Activated CD4-positive, alpha-beta T cell treated with anti-CD3 and anti-CD28 coated beads for 36 hours (primary cell): ENCODE measurements at places on chromosomes 5 and 9. TPM values are rescaled to one million over a fixed set of nuclear protein-coding genes. Genes with fewer than 3 reads are reported as not detected.

- DNase-seq, result peak; percentile 46
Observed at GRCh38 chr5:157518963-157519362, 56.6 kb downstream of the ADAM19 start.

GRCh38 chr5:15105799-15106393 lies 234.3 kb upstream of the ANKH start:
- peak; percentile 59 for DNase-seq

DNA sequence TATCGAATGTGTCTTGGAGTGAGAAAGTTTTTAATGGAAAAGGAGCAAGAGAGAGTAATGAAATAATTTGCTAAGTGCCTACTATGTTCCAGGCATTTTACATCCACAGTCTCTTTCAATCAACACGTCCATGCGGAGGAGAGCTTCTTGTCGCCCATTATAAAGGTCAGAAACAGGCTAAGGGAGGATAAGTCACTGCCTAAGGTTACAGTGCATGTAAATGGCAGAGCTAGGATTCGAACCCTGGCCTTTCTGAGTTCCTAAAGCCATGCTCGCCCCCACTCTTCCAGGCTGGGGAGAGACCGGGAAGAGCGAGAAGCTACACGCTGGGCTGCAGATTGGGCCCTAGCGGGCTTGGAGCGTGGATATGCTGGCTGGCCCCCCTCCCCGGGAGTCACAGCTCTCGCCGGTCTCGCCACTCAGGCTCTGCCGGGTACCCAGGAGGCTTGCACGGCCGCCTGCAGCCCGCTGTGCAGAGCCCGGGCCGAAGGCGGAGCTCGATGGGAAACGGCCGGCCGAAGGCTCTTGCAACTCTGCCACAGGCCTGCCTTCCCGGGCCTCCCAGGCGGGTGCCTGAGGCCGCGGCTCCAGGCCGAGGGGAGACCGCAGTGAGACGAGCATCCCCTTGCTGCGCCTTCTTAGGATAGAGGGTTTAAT lies 775 bp upstream of the LHX2 start:
- DNase-seq, result peak; percentile 36

GRCh38 chr5:26470439-26470838 lies 567.9 kb downstream of the CDH9 start:
- DNase-seq, result no peak

- no peak for DNase-seq
Observed at GRCh38 chr9:86788456-86788855, 158.8 kb downstream of the GAS1 start.

DNA sequence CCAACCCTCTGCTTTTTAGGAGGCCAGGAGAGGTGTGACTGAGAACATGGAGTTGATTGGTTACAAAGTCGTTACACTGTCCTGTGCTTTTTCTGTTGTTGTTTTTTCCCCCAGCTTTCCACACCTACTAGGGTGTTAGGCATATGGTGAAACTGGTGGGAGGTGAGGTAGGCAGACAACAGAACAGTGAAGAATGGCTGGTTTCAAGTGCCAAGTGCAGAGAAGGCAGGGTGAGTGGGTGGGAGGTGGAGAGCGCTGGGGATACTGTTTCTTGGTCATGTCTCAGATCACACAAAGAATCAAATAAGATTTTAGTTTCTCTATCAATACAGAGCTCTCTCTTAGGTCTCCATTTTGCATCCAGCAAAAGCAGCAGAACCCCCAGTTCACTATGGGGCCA lies 2.2 kb upstream of the SPTAN1 start:
- DNase-seq, result peak; percentile 77

DNA sequence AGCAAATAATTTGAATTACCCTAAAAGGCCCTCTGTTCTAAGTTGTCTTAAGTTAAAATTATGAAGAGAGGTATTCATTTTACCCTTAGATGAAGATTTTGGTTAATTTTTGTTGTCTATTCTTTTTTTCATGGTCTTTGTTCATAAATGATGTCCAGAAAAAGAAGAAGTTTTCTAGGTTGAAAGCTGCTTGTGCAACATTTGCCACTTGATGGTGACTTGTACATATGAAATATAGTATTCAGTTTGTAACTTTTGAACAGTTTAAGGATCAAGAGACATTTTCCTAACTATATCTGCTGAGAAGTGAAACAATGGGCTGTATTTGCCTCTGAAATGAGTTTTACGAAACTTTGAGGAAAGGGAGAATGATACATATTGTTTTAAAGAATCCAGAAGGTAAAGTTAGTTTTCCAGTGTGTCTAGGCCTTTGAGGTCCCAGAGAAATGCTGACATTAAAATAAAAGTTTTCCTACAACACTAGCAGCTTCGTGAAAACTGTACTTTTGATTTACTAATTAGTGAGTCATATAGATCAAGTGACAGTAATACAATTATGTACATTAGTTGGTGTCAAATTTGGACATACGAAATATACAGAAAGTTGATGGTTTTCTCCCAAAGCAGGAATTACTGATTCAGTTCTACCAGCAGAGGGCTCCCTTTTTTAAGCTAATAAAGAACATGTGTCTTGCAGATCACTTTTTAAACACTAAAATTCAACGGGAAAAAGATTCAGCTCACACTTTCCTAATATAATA lies 70.5 kb downstream of the PIK3R1 start:
- no peak for DNase-seq

- peak; percentile 54 for DNase-seq
Observed at GRCh38 chr9:94554439-94555331, at the start of gene PCAT7. PCAT7 (plus strand) TSS chr9:94555083.

DNA sequence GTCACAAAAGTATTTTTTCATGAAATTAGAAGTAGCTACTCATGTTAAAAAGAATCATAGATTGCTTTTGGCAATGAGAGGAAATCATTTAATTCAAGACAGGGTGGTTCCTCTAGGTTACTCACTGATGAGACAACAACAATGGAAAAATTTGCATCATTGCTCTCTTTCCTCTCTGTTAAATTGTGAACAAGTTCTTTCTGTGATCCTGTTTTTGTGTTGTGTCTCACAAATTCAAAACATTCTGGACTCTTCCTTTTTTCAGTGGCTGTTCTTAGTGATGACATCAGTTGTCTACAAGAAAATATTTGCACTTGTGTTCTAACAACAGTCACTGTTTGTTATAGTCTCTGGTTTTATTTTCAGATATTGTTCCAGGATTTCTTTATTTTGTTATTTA lies 95.3 kb downstream of the XRCC4 start:
- no peak for DNase-seq

- DNase-seq, result no peak
Observed at GRCh38 chr9:25602400-25603044, 75.7 kb downstream of the TUSC1 start.

GRCh38 chr5:108629779-108630528 lies 117.7 kb upstream of the FER start:
- DNase-seq, result no peak

GRCh38 chr9:78292026-78292425 lies 4.9 kb upstream of the PSAT1 start:
- no peak for DNase-seq

GRCh38 chr9:105414947-105415661 lies 32.7 kb upstream of the FSD1L start:
- peak; percentile 70 for DNase-seq

- DNase-seq, result no peak
Observed at GRCh38 chr9:113720495-113720894, 155.6 kb upstream of the ZNF618 start.

DNA sequence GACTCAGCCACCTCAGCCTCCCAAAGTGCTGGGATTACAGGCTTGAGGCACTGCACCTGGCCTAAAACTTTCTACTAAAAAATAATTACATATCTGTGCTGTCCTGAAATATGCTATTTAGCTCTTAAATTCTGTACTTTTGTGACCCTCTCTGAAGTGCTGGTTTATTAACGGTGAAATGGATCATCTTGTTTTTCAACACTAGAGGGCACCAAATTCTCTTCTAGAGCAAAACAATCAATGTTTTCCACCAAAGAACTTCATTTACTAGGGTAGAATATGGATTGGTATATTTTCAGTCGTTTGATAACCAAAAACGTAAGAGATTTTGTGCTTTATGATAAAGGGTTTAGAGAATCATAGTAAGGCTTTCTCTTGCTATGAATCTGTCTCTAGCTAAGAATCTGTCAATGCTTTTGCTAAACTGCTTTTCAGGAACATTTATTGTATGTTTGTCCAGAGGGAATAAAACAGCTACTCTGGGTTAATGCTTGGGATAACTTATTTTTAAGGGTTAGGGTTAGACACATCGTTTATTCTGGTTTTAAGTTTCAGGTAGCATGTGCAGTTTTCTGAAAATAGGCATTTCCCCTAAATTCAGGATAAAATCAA lies 63.6 kb downstream of the RNF180 start:
- no peak for DNase-seq

DNA sequence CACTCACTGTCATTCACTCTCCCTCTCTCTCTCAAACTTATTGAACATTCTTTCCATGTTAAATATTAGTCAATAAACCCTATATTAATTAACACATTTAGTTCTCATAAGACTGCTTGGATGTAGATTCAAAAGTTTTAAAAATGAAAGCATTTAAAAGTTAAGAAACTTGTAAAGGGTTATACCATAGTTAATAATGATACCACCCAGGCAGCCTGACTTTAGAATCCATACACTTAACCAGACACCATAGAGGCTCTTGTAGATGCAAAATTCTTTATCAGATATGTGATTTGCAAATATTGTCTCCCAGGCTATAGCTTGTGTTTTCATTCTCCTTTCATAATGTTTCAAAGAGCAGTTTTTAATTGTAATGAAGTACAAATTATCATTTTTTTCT lies 335.8 kb upstream of the ACTBL2 start:
- no peak for DNase-seq

DNA sequence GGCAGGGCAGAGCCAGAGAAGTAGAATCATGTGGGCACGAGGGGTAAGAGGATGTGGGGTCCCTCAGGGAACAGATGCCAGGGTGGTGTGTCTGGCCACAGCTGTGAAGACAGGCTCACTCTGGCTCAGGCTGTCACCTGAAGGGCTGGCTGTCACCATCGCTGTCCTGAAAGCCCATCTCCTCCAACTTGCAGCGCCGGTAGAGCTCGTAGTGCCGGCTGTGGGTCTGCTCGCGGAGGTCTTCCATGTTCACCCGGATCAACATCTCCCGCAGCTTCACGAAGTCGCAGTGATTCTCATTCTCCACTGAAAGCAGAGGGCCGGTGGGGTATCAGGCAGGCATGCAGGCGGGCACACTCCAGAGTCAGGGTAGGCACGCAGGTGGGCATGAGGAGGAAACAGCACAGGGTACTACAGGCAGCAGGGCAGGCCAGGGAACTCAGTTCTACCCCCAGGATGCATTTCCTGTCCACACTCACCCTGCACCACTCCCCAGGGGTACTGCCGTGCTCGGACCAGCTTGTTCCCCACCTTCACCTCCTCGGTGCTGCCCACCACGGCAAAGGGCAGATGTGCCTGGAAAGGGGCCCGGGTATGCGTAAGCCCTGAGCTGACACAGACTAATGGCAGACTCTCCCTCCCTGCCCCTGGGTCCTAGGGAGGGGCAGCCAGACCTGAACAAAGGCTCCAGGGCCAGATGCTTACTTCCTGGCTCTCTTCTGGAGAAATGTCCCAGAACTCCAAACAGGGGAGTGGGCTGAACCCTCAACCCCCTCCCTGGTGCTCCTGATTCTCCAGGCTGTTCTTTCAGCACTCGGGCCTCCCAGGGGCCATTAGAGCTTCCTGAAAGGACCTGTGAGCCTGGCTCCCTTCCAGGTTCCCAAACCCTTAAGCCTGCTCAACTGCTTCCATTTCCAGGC lies 14.4 kb downstream of the CCNI2 start:
- no peak for DNase-seq

- DNase-seq, result no peak
Observed at GRCh38 chr9:124950050-124950718, 9.3 kb upstream of the GOLGA1 start.

DNA sequence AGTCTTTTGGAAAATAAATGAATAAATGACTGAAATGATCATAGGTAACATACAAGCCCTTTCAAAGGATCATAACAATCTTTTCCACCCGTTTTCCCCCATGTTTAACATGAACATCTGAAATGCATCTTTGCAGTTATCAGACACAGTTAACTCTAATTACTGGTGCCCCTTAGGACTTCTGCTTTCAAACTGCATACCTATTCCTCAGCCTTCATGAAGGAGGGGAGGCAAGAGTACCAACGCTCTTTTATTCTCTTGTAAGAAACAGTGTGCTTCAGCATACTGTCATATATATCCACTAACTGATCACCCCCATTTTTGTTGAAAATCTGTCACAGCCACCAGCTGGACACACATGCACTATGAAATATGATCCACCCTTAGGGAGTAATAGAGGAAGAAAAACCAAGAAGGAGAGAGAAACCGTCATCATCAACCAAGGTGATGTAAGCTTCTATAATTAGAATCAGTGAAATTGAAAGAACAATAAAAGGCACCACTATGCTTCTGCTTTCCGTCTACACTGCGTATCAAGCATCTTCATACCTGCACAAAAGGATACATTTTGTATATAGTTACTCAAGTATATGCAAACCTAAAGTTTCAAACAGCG lies 98.7 kb downstream of the RAPGEF6 start:
- DNase-seq, result peak; percentile 20

- no peak for DNase-seq
Observed at GRCh38 chr5:169352901-169353300, 52.0 kb upstream of the SLIT3 start.

- no peak for DNase-seq
Observed at GRCh38 chr9:32403567-32404260, 19.3 kb downstream of the ACO1 start.

DNA sequence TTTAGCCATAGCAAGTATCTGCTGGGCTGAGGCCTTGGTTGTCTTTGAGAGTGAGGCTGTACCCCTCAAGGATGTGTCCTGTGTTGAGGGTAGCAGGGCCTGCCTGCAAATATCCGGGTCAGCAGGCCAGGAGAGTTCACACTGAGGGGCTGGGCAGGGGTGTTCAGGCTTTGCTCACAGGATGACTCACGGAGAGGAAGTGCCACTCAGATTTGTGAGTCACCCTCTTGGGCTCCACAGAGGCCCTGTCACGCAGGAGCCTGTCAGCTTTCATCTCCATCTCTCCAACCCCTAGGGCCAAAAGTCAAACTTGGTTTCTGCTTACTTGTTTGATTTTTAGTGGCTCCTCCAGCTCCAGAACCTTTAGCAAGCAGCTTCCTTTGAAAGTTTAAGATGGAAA lies 211.5 kb downstream of the SEC61B start:
- peak; percentile 79 for DNase-seq

GRCh38 chr9:124132671-124133147 lies 121.1 kb downstream of the LHX2 start:
- no peak for DNase-seq

- no peak for DNase-seq
Observed at GRCh38 chr5:36252722-36253365, 11.1 kb upstream of the NADK2 start.

DNA sequence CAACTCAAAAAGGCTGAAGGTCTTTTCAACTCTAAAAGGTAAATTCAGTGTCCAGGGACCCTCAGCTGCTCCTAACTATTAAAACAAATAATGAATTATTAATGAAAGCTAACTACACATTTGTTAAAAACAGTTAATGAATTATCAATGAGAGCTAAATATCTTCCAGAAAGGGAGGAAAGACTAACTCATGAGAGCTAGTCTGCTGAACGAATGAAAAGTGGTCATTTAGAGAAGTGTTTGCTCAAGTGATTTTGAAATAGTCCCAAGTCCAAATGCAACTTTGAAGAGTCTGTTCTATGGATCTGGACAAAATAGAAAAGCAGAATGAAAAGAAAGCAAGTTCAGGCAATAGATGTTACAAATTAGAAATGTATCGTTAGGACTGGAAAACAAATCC lies 133.9 kb upstream of the SPEF2 start:
- DNase-seq, result no peak

Gene EGFL7
- total RNA-seq, result 1.2 TPM

Gene ORM2
- total RNA-seq, result not detected

Gene ADRA1B
- not detected for total RNA-seq

Gene NSUN2
- total RNA-seq, result 97.1 TPM

Gene ASTN2
- total RNA-seq, result 3.0 TPM

Gene KIF27
- 3.2 TPM for total RNA-seq
